HFF-Myc (cell line): ENCODE measurements at places on chromosomes 1 and 21.
A peak's percentile ranks its signal among the peaks of the same experiment; 100 is the strongest.

- DNase-seq = no peak
These were observed 155.1 kb upstream of the DNAH14 start for GRCh38 chr1:224774378-224774777.

DNA sequence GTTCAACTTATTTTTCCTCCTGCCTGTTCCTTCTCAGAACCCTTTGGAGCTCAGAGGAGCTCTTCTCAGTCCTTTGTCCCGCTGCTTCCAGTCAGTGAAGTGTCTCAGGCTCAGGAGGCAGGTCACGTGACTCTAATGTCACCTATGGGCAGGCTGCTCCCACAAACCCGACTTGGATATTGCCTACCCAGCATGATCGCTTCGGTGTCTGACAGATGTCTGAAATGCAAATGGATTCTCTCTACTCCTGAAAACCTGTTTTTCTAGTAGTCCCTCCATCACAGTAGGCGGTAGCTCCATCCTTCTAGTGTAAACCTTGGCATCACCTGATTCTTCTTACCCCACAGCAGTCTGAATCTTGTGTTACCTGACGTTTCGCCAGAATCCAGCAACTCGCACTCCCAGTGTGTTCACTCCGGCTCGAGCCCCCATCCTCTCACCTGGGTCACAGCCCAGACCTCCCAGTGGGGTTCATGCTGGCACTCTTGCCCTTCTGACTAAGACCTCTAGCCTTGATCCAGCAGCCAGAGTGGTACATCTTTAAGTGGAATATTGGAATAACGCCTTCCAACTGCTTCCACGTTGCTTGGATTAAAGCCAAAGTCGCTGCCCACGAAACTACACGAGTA lies 5.4 kb downstream of the PADI6 start:
- DNase-seq = no peak

- no peak for DNase-seq
These were observed 8.3 kb downstream of the NT5C1A start for GRCh38 chr1:39663559-39663958.

- DNase-seq = peak; percentile 50
These were observed 99.4 kb downstream of the KCNJ15 start for GRCh38 chr21:38355992-38356781.

DNA sequence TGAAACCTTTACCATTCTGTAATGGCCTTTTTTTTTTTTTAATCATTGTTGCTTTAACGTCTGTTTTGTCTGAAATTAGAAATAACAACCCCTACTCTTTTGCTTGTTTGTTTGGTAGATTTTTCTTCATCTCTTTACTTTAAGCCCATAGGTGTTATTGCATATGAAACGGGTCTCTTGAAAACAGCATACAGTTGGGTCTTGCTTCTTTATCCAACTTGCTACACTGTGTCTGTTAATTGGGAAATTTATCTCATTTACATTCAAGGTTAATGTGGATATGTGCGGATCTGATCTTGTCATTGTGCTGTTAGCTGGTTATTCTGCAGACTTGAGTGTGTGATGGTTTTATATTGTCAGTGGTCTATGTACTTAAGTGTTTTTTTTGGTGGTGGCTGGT lies 78.9 kb upstream of the COP1 start:
- no peak for DNase-seq
